ENCODE measurements at places on chromosomes 6 and 20.

DNA sequence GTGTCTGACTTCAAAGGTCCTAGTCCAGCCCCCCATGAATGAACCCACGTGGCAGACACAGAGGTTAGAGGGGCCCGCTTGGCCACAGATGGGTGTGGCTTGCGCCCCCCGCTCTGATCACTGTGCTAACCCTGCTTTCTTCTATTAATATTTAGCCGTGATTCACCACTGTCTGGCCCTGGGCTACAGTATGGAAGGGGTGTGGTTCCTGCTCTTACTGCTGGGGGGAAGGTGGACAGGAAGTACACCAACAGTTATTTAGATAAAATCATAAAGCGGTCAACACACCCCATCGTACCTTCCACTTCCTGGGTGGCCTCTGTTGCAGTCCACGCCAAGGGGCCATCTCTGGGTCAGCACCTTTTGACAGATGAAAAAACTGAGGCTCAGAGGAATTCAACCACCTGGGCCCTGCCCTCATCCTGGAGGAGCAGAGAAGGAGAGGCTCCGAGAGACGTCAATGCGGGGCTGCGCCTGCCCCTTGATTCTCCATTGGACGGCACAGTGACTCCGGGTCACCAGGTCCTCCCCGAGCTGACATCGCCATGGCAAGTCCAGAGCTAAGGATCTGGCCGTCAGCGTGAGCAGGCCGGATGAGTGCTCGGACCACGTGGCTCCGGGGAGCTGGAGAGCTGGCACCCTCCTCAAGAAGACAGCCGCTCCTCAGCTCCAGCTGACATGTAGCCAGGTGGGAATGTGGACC, 206.3 kb downstream of the PREX1 start:
- no peak for DNase-seq

DNA sequence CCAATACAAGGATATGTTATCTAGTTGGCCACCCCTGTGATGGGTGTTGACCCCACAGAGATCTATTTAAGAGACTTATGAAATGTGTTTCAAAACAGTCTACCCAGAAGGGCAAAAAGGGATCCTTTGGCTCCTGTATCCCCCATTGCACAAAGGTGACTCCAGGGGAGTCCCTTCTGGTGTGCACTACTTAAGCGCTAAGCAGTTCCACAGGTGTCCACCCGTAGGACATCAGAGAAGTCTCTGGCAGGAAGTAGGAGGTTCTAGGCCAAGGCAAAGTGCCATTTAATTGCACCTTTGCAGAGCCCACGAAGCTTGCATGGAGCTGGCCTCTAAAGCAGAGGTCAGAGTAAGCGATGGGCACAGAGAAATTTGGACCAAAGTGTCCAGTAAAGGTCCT, 147.7 kb downstream of the MRPL14 start:
- no peak for DNase-seq

- DNase-seq: no peak
Observed at GRCh38 chr6:7142918-7143475, 35.2 kb downstream of the RREB1 start.

- no peak for DNase-seq
Observed at GRCh38 chr6:100257793-100258395, 206.8 kb downstream of the SIM1 start.

DNA sequence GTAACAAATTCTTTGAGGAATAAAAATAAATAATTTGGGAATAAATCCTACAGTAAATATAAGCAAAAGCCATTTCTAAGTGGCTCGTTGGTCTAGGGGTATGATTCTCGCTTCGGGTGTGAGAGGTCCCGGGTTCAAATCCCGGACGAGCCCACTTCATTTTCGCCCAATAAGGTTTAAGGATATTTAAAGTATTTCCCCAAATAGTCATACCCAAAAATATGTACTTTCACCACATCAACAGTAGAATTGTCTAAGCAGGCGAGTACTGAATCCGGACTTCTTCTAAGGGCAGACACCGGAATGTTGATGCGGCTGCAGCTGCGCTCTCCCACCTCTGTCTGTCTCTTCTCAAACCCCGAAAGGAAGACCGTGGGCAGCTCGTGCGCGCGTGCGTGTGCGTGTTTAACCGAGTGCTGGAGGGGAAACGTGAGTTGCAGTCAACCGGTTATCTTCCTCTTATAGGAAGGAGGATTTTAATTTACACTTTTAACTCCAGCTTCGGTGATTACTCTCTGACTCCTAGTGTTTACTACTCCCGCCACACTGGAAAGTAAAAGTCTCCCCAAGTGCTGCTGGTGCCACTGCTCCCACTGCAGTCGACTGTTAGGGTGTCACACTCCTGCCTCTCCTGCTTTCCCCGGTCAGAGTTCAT, 155.7 kb upstream of the PRSS16 start:
- no peak for DNase-seq

- no peak for DNase-seq
Observed at GRCh38 chr6:2351807-2352431, 106.5 kb upstream of the GMDS start.

GRCh38 chr20:23048283-23049200, 930 bp downstream of the THBD start:
- peak; percentile 53 for DNase-seq

- DNase-seq: no peak
Observed at GRCh38 chr6:163489584-163489983, 75.1 kb downstream of the QKI start.

DNA sequence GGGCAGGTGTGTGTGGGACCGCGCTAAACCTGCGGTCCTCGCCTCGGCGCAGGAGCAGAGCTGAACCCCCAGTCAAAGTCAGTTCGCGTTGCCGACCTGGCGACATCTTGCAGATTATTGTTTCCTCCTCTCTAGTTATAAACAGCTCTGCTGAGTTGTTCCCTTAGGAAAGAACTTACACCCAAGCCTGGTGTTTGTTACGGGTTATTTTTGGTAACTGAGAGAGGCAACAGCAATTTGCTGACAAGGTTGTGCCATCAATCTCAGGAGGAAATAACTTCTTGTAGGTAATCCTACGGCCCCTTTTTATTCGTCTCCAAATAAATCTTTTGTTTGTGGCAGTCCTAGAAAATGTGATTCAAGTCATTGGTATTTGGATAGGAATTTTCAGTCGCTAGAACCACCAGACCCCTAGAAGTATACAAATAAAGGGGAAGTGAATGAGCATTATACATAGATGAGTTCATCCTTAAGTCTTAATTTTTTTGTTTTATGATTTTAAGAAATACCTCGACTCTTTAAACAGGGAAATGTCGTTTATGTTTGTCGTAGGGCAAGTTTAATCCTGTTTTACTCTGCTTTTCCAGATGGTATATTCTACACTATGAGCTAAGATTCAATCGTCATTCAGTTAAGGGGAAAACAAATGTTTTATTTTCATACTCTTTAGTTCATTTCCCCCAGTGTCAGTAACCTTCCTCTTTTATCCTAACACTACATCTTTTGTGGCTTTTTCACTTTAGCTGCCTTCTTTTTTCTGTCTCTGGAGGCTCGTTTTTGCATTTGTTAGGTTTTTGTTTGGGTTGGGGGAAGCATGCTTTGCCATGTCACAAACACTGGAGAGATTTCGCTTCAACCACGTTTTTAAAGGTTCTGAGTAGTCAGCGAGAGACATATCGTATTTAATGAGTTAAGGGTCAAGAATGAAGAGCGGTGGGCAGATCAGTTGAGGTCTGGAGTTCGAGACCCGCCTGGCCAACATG, 1.2 kb downstream of the PM20D2 start:
- no peak for DNase-seq

- DNase-seq: peak; percentile 13
Observed at GRCh38 chr20:62142252-62143080, 728 bp downstream of the PSMA7 start.

DNA sequence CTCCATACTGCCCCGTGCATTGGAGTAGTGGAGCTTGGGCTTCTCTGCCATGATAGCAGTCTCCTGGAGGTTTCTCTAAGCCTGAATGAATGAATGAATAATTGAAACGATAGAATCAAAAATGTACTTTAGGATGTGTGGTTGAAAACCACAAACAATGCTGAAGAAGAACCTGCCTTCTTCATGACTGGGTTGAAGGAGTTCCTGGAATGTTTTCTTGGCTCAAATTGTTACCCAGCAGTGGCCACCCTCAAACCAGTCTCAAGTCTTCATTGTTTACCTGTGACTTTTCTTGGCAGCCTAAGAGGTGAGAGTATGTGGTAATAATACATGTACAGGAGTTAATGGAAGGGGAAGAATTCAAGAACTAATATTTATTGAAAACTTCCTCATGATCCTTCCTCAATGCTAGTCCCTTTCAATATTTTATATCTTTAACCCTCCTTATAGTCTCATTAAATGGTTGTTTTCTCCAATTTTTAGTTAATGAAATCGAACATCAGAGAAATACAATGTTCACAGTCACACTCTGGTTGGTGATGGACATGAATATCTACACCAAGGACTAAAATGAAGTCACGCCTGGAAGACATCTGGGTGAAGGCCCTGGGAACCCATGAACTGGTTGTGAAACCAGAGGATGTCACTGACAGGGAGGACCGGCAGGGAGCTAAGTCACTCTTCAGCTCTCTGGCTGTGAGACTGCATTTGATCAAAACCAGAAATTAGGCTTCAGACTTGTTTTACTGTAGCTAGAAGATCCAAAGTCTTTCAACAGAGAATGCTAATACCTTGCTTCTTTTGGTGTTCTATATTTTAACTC, at the start of gene GSTA5:
GSTA5 (minus strand) TSS at position 51 of the 823 bp plus-strand sequence.
- DNase-seq: no peak

DNA sequence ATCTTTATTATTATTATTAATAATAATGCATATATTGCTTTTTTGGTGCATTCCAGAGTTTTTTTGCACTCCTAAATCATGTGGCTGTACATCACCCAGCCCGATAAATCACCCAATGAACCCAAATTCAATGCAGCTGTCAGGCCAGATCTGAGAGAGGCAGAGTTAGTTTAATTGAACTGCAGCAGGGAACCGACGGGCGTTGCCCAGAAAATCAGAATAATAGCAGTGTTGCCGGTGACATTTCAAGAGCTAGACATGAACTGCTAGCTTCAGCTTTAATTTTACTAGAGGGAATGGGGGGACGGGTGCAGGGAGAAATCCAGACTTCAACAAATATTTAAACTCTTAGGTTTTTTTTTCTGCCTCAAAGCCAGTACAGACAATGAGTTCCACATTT, 135.0 kb downstream of the CLIC5 start:
- DNase-seq: no peak

DNA sequence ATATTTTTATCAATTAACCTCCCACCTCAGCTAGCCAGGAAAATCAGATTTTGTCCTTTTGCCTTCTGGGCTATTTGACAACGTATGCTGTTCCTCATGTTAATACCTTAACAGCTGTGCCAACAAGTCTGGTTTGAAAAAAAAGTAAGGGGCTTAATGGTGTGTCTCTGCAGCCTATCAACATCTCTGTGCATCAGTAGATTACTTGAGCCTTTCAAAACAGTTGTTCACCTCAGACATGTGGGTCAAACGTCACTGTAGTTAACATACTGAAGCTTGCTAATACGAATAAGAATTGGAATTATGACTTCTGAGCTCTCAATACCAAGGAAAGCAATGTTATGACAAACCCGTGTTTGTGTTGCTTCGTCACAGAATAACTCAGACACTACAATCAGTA, 23.0 kb downstream of the CEP57L1 start:
- no peak for DNase-seq

GRCh38 chr20:44683263-44684046, 31.7 kb upstream of the CCN5 start:
- peak; percentile 37 for DNase-seq

- DNase-seq: peak; percentile 25
Observed at GRCh38 chr20:4767084-4767483, 45.4 kb downstream of the PRND start.
